ENCODE measurements at places on chromosomes 1 and 21. TPM values are rescaled to one million over a fixed set of nuclear protein-coding genes. Genes with fewer than 3 reads are reported as not detected.

GRCh38 chr1:51516649-51517158 lies 2.4 kb downstream of the EPS15 start:
- DNase-seq: no peak

GRCh38 chr21:39610703-39611102 lies 2.0 kb upstream of the B3GALT5 start:
- DNase-seq: no peak

- DNase-seq: no peak
These were observed 11.1 kb downstream of the PRR9 start for GRCh38 chr1:153228491-153228890.

- DNase-seq: no peak
These were observed 111.6 kb upstream of the VAMP3 start for GRCh38 chr1:7659514-7659913.

- DNase-seq: no peak
These were observed 774 bp upstream of the ANGPTL7 start for GRCh38 chr1:11188381-11188780.

- no peak for DNase-seq
These were observed 697.9 kb downstream of the USP25 start for GRCh38 chr21:16427587-16428087.

DNA sequence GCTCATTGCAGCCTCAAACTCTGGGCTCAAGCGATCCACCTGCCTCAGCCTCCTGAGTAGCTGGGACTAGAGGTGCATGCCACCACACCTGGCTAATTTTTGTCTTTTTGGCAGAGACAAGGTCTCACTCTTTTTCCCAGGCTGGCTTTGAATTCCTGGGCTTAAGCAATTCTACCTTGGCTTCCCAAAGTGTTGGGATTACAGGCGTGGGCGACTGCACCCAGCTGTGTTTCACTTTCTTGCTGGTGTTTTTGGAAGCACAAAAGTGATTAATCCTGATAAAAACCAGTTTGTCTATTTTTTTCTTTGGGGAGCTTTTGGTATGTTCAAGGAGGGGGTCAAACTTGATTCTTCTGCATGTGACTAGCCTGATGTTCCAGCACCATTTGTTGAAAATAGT lies 19.3 kb downstream of the RNF11 start:
- no peak for DNase-seq

- DNase-seq: no peak
These were observed 177.0 kb downstream of the DUSP10 start for GRCh38 chr1:221564891-221565290.

PLA2G2D gene
- total RNA-seq: not detected

TPRG1L gene
- 49.2 TPM for total RNA-seq

HOOK1 gene
- total RNA-seq: 0.15 TPM

EDARADD gene
- total RNA-seq: not detected
